ENCODE measurements at places on chromosomes 7 and 10. TPM values are rescaled to one million over a fixed set of nuclear protein-coding genes. Genes with fewer than 3 reads are reported as not detected.
A peak's percentile ranks its signal among the peaks of the same experiment; 100 is the strongest.

DNA sequence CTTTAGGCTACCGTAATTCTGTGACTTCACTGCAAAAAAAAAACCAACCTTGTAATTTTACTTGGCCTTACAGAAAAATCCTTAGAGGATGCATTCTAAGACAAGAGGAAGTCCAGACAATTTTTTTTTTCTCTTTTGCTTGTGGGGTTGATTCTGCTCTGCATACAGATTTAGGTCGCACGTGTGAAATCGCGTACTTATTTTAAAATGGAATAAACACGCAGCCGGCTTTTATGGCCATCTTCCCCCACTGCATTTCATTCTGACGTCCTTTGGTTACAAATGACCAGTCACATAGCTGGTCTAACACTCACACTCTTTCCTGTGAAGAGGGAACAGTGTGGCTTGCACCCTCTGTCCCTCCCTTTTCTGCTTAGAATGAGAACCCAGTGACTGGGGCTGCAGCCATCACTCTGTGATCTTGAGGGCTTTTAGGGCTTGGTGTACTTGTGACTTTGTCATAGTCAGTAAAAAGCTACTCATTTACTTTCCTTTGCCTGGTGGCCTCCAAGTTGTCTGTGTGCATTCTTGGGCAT is 63.6 kb upstream of the CARD11 start:
- H3K4me3 ChIP-seq, result no peak overlapping the region
- H3K4me1 ChIP-seq, result no peaks in the 10 kb centered on the region
- no peaks in the 10 kb centered on the region for H3K36me3 ChIP-seq
- no peaks in the 10 kb centered on the region for H3K27me3 ChIP-seq

DNA sequence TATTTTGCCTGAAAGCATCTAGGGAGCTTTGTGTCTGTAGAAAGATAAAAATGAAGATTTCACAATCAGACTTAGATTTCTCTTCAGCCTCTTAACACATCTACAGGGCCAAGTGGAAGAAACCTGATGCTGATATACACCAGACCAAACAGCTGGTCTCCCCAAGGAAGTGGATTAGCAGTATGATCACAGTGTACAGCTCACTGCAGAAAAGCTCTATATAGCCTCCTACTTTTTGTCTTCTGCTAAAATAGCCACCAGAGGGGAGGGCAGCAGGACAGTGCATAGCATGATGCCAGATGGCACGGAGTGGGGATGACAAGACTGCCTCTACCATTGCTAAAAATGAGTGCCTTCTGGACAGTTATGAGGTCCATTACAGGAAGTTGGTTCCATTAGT is 16.0 kb downstream of the FAM13C start:
- no peaks in the 10 kb centered on the region for H3K4me1 ChIP-seq
- no peaks in the 10 kb centered on the region for H3K27me3 ChIP-seq
- no peak for DNase-seq
- H3K27ac ChIP-seq, result no peak overlapping the region
- no peak overlapping the region for H3K4me3 ChIP-seq

DNA sequence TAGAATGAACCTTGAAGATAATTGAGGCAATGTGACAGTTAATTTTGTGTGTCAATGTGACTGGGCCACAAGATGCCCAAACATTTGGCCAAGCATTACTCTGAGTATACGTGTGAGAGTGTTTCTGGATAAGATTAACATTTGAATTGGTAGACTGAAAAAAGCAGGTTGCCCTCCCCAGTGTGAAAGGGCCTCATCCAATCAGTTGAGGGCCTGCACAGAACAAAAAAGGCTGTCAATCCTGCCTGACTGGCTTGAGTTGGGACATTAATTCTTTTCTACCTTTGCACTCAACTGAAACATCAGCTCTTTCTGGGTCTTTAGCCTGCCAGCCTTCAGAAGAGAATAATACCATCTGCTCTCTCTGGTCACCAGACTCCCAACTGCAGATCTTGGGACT is 56.6 kb upstream of the PDE1C start:
- H3K4me3 ChIP-seq, result no peak overlapping the region
- H3K4me1 ChIP-seq, result no peaks in the 10 kb centered on the region
- no peak for DNase-seq
- no peaks in the 10 kb centered on the region for H3K36me3 ChIP-seq

- no peak overlapping the region for H3K4me3 ChIP-seq
- peaks cover 91% of the 10 kb centered on the region for H3K4me1 ChIP-seq
- no peaks in the 10 kb centered on the region for H3K27me3 ChIP-seq
- peak overlapping the region; percentile 83 for H3K27ac ChIP-seq
- H3K36me3 ChIP-seq, result peaks cover 76% of the 10 kb centered on the region
Measured at GRCh38 chr10:102656026-102656425, 11.7 kb downstream of the TRIM8 start.

DNA sequence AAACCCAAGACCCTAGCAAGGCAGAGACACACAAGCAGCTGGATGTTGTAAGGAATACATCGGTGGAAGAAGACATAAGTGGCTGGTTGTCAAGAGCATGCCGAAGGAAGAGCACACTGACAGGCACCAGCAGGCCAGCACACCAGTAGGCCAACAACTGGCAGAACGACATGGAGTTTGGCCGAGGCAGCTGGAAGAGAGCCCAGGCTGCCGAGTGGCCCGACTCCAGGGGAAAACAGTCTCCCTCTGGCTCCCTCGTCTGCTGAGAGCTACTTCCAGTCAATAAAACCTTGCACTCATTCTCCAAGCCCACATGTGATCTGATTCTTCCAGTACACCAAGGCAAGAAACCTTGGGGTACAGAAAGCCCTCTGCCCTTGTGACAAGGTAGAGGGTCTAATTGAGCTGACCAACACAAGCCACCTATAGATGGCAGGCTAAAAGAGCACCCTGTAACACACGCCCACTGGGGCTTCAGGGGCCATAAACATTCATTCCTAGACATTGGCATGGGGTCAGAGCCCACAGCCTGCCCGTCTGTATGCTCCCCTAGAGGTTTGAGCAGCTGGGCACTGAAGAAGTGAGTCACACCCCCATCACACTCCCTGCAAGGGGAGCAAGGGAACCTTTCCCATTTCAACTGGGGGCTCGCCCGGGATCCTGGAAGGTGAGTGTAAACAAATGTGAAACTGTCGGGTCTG is 14.7 kb upstream of the TNS3 start:
- peaks cover 20% of the 10 kb centered on the region for H3K4me1 ChIP-seq
- no peaks in the 10 kb centered on the region for H3K36me3 ChIP-seq
- no peak for DNase-seq
- H3K27me3 ChIP-seq, result no peaks in the 10 kb centered on the region
- H3K27ac ChIP-seq, result no peak overlapping the region
- H3K4me3 ChIP-seq, result no peak overlapping the region

DNA sequence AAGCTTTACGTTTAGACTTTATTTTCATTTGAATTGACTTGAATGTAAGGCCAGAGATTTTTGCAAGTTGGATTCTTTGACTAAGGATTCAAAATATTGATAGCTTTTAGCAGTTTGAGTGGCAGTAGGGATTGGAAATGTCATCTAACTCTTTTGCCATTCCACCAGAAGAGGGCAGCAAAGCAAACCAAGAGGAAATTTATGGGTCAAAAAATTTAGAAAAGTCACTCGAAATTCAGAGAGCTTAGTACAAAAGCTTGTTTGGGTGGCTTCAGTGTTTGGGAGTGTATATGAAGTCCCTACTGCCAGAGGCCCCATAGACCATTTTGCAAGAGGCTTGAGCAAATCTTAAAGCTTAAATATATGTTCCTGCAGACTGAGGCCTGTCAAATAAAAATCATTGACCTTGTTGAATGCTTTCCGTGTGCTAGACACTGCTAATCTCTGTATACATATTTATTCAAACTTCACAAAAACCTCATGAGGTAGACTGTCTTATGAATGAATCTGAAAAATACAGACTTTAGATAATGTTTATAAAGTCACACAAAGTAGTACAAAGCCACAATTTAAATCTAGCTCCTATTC is 44.6 kb upstream of the RSBN1L start:
- H3K4me3 ChIP-seq, result no peak overlapping the region
- no peak for DNase-seq
- H3K4me1 ChIP-seq, result no peaks in the 10 kb centered on the region
- peaks cover 51% of the 10 kb centered on the region for H3K36me3 ChIP-seq

DNA sequence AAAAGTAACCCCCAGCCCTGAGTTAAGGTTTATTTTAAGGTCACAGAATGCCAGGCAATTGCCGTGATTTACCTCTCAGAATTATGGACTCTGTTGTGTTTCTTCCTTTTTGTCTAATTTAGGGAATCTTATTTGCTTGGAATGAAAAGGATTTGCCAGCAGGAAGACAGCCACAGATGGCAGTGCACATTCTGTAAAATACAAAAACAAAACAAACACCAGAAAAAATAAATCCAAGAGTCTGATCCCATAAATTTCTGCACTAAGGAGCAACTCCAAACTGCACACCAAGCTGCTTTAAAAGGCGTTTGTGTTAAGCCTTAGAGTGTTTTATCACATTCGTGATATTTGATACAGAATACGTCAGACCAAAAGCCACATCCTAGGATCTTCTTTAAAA is 199.0 kb upstream of the C7orf33 start:
- H3K36me3 ChIP-seq, result no peaks in the 10 kb centered on the region
- H3K27ac ChIP-seq, result no peak overlapping the region
- no peak overlapping the region for H3K4me3 ChIP-seq
- no peaks in the 10 kb centered on the region for H3K4me1 ChIP-seq
- H3K27me3 ChIP-seq, result no peaks in the 10 kb centered on the region

DNA sequence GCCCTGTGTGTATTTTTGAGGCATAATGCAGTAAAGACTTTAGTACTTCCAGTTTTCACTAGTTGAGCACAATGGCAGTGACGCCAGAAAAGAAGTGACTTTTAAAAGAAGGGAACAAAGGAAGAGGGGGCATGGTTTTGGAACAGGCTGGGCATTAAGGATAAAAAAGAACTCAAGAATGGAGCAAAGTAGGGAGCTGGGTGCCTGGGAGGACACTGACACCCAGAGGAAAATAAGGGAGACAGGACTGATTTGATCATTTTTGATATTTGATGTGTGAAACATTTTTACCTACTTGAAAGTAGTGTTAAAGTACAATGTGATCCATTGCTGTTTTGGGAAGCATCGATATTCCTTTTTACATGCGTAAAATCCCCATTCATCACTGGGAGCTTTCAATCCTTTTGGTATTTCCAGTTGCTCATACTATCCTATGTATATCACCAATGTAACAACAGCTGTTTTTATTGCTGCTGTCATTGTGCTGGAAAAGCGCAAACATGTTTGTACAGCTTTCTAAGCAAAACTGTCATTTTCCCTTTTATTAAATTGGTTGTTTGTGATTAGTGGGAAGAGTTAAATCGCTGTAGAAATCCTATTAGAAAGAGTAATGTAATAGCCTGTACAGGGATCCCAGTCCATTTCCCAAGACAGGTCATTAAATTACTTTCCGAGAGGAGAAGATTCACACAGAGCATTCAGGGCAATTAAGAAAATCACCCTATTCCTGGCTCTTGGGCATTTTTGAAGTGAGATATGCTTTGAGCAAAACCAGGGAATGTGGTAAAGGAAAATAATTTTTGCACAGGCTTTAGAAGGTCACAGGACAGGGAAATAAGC is 85.2 kb downstream of the ADAM12 start:
- no peak for DNase-seq
- H3K4me3 ChIP-seq, result no peak overlapping the region
- no peaks in the 10 kb centered on the region for H3K36me3 ChIP-seq
- no peaks in the 10 kb centered on the region for H3K27me3 ChIP-seq
- no peak overlapping the region for H3K27ac ChIP-seq

DNA sequence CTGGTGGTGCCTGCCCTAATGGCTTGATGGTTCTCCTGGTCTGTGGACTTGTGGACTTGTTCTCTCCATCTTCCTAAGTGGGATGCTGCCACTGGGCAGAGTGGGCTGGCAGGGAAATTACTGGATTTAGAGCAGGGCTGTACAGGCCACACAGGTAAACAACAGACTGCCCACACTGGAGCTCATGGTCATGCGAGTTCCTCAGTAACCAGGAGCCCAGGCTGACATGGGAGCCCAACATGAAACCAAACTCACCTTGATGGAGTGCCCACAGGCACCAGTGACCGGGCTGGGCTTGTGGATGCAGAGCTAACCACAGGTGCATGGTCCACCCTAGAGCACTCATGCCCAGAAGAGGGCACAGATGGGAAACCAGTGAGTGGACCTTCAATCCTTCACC is 116.7 kb downstream of the SLIT1 start:
- H3K27me3 ChIP-seq, result peaks cover 24% of the 10 kb centered on the region
- H3K27ac ChIP-seq, result no peak overlapping the region
- no peaks in the 10 kb centered on the region for H3K36me3 ChIP-seq
- H3K4me1 ChIP-seq, result no peaks in the 10 kb centered on the region

DNA sequence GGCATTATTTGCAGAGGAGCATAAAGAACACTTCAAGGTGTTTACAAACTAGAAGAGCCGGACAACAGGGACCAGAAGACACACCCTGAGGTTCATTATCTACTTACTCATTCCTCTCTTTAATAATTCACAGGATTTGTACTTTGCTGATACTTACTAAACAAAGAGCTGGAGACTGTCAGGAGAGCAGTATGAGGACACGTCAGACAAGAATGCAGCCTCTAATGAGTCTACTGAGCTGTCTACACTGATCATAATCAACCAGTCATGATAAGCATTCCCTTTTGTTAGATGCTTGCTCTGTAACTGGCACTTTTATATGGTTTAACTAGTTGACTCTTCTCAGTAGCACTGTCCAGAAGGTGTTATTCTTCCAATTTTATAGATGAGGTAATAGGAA is 243.3 kb upstream of the CDC14C start:
- no peaks in the 10 kb centered on the region for H3K36me3 ChIP-seq
- no peak overlapping the region for H3K27ac ChIP-seq
- no peaks in the 10 kb centered on the region for H3K27me3 ChIP-seq
- no peak for DNase-seq
- H3K4me1 ChIP-seq, result no peaks in the 10 kb centered on the region

DNA sequence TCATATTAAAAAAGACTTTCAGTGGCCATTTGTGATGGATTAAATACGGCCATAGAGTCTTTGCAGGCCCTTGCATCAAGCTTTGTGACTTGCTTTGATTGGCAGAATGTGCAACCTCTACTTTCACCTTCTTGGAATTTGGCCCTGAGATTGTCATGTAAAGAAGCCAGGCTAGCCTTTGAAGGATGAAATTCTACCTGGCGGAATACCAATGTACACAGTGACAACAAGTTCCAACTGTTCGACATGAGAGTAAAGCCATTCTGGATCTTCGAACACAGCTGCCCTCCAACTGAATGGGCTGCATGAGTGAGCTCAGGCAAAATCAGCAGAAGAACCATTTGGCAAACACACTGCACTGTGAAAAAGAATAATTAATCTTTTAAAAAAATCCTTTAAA is 321.3 kb downstream of the PHF14 start:
- no peaks in the 10 kb centered on the region for H3K36me3 ChIP-seq
- H3K4me3 ChIP-seq, result no peak overlapping the region
- DNase-seq, result no peak
- no peak overlapping the region for H3K27ac ChIP-seq
- no peaks in the 10 kb centered on the region for H3K4me1 ChIP-seq

GRCh38 chr10:33287112-33287511 is 47.4 kb downstream of the NRP1 start:
- H3K27me3 ChIP-seq, result no peaks in the 10 kb centered on the region
- DNase-seq, result no peak
- H3K27ac ChIP-seq, result no peak overlapping the region
- no peak overlapping the region for H3K4me3 ChIP-seq
- H3K4me1 ChIP-seq, result peaks cover 31% of the 10 kb centered on the region
- H3K36me3 ChIP-seq, result no peaks in the 10 kb centered on the region

Gene TSPAN33
- 9.5 TPM for total RNA-seq

Gene GJD4
- not detected for total RNA-seq

Gene CALML5
- not detected for total RNA-seq

Gene CYP26C1
- total RNA-seq, result 0.27 TPM

Gene EGR2
- total RNA-seq, result 45.6 TPM

Gene SLC26A3
- not detected for total RNA-seq

Gene PAX4
- total RNA-seq, result not detected

Data from lower lobe of right lung (tissue), 2 donors.